ENCODE measurements at places on chromosomes 13 and 19.
A peak's percentile ranks its signal among the peaks of the same experiment; 100 is the strongest.

- DNase-seq = no peak
Observed at GRCh38 chr19:49880162-49880869, 2.8 kb downstream of the TBC1D17 start.

DNA sequence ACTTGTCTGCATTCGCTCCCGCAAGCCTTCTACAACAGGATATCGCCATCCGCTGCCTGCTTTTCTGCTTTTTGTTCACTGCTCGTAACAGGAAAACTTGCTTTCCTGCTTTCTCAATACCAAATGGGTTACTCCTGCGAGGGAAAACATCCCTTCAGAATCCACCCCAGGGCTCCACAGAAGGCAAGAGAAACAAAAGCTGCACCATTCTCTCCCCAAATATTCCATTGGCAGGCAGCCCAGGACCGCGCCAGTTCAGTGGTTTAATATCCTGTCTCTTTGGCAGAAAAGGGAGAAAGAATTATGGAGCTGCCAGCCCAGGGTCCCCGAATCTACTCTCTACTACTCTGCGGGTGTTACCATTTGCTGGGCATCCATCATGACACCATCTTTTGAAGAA is 84.7 kb upstream of the DOCK9 start:
- DNase-seq = no peak

GRCh38 chr19:55116232-55116858 is 1.1 kb downstream of the PPP1R12C start:
- peak; percentile 53 for DNase-seq

DNA sequence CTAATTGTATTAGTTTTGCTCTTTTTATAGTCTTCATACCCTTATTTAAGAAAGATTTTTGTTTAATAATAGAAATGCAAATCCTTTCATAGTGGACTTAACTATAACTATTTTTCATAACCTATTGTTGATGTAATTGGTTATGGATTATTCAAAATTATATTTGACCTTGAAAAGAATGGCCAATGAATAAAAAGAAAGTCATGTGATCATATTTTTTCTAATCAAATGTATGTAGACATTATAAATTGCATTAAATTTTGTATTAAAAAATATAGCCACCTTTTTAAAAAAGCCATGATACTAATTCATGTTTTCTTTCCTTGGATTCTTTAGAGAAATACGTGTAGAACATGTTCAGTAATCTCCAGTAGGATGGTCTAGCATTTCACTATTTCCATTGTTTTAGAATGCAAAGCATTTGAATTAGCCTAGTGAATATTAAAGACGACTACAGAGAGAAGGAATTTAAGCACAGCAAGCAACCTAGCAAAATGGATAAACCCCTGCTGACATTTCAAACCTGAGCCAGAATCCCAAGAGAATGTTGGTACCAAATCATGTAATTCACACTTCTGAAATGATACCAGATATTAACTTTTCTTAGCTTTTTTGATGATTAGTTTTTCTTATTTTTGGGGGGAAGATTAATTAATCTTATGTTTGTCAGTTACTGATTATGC is 1297.4 kb upstream of the MIR17HG start:
- DNase-seq = no peak

DNA sequence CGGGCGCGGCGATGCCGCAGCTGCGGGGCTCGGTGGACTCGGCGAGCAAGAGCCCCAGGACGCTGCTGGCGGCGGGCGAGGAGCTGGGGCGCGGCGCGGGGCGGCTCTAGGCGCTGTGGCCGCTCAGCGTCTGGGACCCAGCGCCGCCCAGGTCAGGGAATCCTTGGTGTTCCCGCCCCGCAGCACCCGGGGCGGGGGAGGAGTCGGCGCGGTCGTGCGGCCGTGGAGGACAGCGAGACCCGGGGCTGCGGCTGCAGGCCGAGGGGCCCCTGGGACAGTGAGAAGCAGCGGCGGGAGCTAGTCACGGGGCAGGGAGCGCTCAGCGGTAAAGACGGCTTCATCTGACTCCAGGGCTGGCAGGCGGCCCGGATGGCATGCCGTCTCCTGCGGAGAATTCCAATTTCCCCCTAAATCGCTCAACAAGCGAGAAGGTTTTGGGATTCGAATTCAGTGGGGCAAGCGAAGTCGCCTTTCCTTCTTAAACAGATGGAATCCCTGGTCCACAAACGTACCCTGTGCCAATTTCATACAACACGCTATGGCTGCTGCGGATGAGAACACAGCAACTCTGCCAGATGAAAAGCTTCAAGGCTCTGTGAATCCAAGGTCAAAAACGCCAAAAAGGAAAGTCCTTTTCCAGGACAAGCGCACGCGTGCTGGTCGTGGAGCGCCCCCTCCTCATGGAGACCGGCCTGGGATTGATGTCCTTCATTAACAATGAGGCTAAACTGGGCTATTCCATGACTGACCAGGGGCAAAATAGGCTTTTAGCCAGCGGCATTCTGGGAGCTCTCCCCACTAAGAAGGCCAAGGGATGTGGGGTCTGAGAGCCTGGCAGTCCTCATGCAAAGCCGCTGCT is 4.2 kb upstream of the ZSCAN4 start:
- peak; percentile 2 for DNase-seq

- no peak for DNase-seq
Observed at GRCh38 chr13:28761586-28761985, 42.8 kb upstream of the SLC46A3 start.

DNA sequence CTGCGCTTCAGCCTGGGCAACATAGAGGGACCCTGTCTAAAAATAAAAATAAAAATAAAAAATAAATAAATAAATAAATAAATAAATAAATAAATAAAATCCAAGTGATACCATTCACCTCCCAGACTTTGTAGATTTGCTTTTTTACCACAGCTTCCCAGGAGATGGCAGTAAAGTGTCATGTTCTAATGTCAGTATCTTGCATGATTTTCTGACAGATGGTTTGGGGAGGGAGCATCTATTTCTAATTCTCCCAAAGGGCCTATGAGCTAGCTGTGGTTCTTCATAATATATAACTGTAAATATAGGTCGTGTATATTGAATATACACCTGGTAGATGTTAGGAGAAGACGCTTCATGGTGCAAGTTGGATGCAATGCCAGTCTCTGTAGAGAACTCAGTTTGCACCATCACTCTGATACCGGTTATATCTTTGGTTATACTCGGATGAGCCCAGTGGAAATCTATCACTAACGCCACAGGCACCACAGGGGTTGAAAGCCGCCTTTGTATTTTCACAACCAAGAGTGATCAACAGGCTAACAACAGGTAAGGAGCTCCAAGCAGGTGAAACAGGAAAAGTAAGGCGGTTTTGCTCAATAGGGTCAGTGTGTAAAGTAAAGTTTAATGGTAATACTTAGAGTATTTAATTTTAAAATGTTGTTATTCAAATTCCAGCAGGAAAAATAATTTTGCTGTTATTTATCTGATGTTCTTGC is 13.9 kb downstream of the APLP1 start:
- DNase-seq = no peak

DNA sequence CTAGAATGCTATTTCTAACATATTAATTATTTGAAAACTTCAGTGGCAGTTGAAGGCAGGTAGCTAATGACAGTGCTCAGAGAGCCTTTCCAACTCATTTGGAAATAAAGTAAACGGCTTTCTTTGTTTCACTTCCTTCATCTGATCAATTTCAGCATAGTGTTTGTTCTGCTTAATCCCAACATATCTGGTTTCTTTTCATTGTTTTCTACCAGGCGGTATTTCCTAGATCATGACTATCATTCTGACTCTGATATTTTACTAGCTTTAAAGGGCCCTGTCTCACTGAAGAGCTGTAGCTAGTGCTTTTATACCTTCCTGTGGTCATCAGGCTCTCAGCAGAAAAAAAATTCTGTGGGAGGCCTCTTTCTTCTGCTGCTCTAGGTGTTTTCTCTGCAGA is 178.6 kb downstream of the RBM26 start:
- no peak for DNase-seq

DNA sequence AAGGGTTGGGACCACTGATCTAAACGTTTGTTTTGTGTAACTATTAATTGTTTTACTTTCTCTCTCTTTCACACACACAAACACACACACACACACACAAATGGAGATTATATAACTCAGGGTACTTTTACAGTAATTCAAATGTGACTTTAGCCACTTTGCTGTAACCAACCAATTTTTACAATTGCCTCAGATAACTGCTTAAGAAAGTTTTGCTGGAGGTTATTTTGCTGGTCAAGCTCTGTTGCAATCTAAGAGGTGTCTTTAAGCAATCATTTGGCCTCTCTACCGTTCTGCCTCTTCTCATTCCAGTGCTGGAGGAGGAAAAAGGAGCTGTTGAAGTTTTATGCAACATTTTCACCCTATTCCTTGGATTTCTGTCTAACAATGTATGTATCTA is 63.0 kb downstream of the TBC1D4 start:
- no peak for DNase-seq

DNA sequence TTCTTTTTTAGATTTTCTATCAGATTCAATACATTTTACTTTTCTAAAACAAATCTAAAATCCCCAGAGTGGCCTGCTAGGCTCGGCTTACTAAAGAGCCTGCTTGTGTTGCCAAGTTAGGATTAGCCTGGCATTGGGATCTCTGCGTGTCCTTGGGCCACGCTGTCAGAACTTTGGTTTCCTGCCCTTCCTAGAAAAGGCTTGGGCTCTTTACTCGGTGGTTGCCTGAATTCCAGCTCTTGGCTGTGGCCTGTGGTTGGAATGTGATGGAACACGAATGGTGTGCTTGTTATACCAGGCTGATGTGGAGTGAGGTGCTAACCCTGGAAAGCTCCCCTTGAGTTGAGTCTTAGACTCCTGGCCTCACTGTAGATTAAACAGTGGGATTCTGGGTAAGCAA is 8.5 kb downstream of the SPATA13 start:
- no peak for DNase-seq

GRCh38 chr13:111225810-111226546 is 94.5 kb upstream of the TEX29 start:
- no peak for DNase-seq

DNA sequence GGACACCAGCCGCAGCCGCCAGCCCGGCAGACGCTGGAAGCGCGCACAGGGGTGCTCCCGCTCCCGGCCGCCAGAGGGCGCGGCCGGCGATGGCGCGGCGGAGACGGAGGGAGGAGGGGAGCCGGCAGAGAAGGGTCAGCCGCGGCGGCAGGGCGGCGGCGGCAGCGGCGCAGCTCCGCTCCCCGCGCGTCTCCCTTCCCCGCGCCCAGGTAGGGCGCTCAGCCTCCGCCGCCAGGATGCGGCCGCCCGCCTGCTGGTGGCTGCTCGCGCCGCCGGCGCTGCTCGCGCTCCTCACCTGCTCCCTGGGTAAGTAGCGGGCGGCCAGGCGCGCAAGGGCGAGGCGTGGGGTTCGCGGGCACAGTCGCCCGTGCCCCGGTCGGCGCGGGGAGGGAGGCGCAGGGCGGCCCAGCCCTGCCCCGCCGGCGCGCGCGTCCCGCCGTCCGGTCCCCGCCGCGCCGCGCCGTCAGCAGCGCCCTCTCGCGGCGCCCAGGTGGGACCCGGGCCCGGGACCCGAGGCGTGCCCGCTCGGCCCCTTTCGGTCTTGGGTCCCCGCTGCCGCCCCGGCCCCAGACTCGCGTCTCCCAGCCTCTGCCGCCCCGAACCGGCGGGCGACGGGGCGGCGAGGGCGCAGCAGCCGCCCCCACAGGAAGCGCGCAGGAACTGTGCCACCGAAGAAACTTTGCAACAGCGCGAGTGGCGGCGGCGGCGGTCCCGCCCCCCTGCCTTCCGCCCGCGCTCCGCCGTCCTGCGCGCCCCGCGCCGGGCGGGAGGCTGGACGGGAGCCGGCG is at the start of gene B3GLCT:
B3GLCT (plus strand) TSS at position 127 of the 788 bp plus-strand sequence; CDS start at position 237, 110 bp downstream.
- DNase-seq = peak; percentile 71

- DNase-seq = no peak
Observed at GRCh38 chr13:67791047-67791446, 560.9 kb upstream of the PCDH9 start.

GRCh38 chr13:48874165-48874564 is 101.5 kb upstream of the FNDC3A start:
- DNase-seq = no peak

DNA sequence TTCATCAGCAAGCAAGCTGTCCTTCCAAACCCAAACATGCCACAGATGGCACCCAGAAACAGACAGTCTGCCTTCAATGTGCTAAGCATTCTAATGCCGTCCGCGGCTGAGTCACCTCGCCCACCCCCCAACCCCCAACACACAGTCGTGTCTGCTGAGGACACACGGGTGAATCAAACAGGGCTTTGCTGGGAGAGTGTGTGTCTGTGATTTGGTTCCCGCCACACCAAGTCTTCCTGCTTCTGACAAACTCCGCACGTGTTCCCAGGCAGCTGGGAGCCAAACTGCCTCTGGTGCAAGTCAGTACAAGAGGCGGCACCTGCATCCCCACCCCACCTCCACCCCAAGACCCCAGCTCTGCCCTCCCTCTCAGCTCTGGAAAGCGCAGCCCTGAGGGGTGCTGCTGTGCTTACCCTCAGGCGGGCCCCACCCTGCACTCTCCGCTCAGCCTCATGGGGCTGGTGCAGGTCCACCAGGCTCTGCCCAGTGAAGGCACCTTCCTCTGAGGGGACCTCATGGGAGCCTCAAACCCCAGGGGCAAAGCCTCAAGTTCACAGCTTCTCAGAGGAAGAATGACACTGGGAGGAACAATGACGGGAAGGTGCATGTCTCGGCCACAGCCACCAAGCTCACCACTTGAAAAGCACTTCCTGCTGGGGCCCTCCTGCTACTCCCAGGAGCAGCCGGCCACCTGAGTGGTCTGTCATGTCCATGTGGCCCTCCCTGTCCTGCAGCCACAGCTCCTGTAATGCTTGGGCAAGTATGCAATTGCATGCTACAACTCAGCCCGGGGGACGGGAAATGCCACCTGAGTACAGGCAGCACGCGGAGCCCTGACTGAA is 15.0 kb upstream of the SLC35E1 start:
- no peak for DNase-seq

DNA sequence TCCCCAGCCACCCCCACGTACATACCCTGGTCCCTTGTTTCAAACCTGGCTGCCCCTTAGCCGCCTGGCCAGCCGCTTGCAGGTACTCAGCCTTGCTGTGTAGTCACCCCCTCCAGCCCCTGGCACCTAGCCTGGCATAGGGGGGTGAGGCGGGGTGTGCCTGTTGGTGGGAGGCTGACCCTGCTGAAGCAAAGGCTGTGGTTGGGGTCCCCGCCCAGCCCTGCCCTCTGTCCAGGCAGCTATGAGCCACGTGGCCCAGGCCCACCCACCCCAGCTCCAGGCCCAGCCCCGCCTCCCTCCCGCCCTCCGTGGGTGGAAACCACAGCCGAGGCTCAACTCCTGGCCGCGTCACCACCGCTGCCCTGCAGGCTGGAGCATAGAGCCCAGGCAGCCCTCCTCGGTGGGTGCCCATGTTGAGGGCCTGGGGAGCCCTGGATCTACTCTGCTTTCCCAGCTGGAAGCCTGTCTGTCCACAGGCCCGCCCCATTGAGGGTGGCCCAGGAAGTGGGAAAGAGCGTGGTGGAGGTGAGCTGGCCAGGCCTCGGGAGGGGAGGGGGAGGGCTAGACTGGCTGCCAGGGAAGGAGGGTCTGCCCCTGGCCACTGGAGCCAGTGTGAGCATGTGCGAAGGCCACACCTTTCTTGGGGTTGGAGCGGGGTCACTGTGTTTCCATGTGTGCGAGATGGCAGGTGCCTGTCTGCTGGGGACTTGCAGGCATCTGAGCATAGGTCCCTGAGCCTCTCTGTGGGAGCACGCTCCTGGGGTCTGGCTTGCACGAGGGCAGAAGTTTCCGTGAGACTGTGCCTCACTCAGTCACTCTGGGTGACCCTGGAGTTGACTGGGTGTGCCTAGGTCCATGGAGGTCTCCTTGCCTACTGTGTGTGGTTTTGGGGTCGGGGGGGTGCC is 31.0 kb downstream of the PAK4 start:
- DNase-seq = no peak

Measured in stimulated activated CD4-positive, alpha-beta T cell treated with anti-CD3 and anti-CD28 coated beads, TNF-alpha, amount 100 ng/mL, for 24 hours (primary cell).